ENCODE measurements at places on chromosomes 6 and 20.

DNA sequence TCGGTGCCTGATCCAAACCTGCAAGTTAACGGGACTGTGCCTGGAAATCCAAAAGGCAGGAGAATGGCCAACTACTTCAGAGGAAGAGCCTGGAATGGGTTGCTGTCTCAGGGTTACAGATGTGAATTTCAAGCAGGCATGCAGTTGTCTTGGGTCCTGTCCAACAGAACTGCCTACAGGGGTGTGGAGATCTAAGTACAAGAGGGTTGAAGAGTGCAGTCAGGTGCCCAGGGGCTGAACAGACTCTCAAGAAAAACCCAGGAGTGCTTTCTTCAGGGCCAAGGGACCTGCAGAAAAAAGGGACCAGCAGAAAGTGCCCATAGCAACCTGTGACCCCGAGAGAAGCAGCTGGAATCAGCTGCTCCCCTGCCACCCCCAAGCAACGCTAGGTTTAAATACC is 71.0 kb downstream of the PREP start:
- DNase-seq = no peak

DNA sequence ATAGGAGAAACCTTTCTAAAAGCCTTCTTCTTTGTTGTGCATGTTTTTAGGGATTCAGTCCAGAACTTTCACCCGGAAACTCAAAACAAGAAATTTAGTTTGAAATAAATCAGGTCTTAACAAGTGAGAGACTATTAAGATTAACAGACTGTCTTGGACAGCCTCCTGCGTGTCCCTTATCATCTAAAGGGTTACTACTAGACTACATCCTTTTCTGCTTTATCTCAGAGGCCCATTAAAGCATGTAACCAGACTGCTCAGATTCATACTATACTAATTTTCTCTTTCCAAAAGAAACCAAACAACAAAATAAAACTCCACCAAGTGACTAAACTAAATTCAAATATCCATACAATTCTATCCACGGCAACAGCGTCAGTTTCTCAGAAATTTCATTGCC is 173.8 kb downstream of the GMPR start:
- no peak for DNase-seq

DNA sequence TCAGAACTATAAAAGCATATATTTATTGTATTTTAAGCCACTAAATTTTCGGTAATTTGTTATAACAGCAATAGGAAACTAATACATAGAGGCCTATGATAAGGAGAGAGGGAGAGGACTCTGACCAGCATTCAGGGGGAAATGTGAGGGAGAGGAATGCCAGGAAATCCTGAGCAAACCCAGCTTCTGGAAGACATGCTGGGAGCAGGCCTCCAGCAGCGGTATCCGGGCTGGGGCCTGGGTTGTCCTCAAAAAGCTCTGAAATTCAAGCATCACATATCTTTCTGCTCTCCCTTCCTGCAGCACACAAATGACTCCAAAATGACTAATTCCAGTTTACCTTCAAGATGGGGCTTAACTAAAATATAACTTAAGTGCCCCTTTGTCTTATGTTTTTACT is 33.4 kb upstream of the RIMS1 start:
- no peak for DNase-seq

DNA sequence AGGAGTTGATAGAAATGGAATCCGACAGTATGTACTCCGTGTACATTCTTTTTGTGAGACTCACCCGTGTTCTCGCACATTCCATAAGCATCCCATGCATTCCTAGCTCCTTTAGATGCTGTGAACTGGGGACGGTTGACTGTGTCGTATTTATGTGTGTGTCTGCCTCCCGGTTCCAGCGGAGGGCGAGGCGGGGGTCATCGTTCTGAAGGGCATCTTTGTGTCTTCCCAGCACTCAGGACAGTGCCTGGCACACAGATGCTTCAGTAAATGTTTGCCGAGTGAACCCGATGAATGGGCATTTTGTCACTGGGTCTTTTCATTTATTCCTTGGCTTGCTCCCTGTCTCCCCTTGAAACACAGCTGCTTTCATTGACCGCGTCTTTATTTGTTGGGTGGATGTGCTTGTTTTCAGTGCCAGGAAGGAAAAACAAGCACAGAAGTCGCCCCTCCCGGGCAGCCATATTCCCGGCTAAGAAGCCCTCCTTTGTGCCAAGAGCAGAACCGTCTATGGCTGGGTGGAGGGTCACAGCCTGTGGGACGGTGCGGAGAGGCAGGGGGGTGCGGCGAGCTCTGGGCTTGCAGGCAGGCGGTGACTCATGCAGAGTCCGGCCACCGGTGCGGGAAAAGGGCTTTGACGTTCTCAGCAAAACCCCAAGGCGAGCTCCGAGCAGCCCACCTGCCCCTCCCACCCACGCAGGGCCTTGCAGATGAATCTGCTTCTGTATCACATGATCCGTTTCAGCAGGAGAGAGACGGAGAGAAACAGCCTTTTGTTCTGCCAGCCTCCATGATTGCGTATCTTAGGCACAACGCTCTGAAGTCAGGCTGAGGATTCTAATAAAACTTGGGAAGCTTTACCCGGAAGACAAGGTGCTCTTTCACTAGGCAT is 11.2 kb upstream of the PSMG4 start:
- no peak for DNase-seq

GRCh38 chr6:57342148-57342669 is 24.8 kb downstream of the PRIM2 start:
- DNase-seq = no peak

DNA sequence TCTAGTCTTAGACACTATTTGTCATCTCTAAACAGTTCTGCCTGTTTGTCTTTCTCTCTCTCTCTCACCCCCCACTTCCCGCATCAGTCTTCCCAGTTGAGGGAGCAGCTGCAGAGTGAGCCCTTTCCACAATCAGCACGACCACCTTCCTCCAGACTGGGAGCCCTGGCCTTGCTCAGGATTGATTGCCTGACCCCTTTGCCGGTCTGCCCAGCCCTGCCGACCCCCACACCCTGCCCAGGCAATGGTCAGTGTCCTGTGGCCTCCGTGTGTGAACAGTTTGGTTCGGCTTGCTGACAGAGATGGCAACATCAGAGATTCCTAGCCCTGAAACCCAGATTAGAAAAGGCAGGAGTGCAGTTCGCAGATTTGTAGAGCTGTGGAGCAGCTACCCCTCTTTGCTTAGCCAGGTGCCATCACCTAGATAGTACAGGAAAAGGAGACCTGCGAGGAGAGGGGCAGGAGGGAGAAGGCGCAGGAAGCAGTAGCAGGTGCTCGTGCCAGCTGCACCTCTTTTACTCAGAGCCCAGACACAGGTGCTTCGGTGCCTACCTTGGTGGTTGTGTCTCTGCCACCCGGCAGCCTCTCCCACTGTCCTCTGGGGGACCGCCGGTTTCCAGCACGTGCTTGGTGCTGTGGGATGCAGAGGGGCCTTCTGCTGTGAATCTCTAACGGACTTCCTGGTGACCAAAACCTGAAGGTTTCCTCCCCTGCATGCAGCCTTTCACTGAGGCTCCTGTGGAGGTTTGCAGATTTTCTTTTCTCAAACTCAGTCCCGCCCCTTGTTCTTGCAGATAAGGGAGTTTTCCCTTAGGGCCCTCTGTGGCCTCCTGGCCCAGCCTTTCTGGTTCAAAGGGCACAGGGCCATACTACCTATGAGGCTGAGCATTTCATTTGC is 92.4 kb downstream of the SCML4 start:
- peak; percentile 37 for DNase-seq

- DNase-seq = no peak
Observed at GRCh38 chr6:3228046-3228671, 706 bp upstream of the TUBB2B start.

Measured in HuH-7 (cell line).